Astrocyte (in vitro differentiated cells and primary cell): ENCODE measurements at places on chromosomes 4 and X.

GRCh38 chrX:41468647-41469323, 21.6 kb downstream of the NYX start:
- peak; percentile 19 for DNase-seq

DNA sequence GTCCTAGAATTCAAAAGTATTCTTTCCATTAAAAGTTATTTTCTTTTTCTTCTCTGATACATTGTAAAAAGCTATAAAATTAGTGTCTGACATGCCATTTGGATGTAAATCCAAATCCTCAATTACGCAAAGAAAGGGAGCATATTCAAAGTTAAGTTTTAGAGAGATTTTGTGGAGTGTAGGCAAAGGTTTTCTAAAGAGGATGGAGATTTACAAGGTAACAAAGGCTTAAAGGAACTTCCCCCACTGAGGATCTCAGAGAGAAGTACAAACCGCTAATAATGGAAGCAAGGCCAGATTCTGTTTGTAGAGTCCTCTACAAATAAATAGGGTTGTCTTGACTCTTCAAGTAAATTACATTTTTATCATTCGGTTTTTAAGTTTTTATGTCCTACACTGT, 91.0 kb upstream of the MAPK10 start:
- no peak for DNase-seq

- DNase-seq: peak; percentile 24
These were observed 19.2 kb upstream of the WFS1 start for GRCh38 chr4:6250235-6250983.

DNA sequence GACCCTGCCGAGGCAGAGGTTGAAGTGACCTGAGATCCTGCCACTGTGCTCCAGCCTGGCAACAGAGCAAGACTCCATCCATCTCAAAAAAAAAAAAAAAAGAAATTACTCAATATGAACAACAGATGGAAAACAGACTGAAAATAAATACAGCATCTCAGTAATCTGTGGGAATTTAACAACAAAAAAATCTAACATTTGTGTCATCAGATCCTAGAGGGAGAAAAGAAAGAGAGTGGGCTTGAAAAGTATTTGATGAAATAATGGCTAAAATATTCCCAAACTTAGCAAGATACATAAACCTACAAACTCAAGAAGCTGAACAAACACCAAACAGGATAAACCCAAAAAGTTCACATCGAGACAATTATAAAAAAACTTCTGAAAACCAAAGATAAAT, 84.7 kb downstream of the CENPC start:
- no peak for DNase-seq

GRCh38 chr4:106996490-106996889, 39.6 kb downstream of the DKK2 start:
- DNase-seq: no peak

GRCh38 chr4:15354371-15355297, 73.2 kb upstream of the C1QTNF7 start:
- no peak for DNase-seq

GRCh38 chr4:99536848-99537247, 26.0 kb downstream of the C4orf17 start:
- DNase-seq: no peak

DNA sequence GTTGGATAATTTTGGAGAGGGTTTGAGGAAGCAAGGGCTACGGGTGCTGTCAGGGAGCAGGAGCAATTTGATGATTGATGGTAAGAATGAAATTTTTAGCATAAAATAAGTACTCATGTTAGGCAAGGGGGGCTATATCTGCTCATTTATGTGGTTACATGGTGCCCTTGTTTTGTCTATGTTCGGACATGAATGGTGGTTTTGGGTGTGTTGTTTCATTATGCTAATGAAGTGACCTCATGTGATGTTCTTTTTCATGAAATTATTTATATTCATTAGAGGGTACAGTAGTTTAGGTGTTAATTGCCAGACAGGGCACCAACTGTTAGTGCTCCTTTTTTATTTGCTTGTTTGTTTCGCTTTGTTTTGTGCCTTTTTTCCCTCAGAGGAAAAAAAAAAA, 29.3 kb downstream of the CEP44 start:
- DNase-seq: no peak

DNA sequence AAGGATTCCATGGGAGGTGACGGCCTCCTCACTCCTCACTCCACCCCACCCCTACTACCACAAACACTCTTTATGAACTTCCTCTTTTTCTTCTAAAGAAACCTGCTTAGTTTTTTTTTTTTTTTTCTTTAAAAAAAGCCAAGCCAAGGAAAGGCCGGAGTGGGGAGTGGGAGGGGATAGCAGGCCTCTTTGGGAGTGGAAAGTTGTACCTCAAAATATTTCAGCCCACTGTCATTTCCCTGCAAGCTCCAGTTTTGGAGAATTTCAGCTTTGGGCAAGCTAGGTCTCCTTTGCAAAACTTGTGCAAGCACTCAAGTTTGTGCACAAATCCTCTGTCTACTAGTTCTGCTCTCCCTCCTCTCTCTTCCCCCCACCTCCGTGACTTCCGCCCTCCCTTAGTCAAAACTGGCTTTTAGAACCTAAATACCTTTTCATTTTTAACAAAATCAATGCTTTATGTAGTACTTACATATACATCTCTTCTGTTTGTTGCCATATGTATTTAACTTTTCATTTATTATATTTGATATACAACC, 512 bp upstream of the ANTXR2 start:
- no peak for DNase-seq

- DNase-seq: no peak
These were observed 136.2 kb downstream of the TBC1D19 start for GRCh38 chr4:26719954-26720552.

- peak; percentile 39 for DNase-seq
These were observed 25.1 kb upstream of the FAM156A start for GRCh38 chrX:52983321-52984000.

DNA sequence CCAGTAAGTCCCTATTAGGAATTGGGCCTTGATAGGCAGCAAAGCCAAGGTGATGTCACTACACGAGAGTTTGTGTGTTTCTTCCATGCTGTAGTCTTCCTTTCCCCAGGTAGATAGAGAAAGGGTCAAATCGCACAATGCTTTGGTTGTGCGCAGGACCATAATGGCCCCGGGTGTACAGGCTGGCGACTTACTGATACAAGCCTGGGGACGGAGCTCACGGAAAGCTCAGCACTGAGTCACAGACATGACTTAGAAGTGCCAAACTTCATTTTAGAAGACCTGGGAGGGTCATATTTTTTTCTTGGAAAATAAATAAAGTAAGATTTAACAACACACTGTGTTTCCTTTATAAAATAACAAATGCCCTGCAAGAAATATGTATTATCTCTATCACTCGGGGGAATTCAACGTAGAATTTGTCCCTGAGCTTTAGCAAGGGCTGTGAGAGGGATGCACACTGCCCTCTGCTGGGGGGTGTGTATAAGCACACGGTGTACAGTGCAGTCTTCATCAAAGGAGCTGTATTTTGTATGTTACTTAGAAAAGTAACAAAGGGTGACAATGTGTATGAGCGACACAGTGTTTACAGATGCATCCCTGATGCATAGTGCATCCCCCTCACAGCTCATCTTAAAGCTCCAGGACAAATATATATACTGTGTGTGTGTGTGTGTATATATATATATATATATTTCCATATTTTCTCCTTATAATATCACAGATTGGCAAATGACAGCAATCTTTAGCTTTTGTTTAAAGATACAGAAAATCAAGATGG, 254.5 kb upstream of the VEGFC start:
- peak; percentile 55 for DNase-seq

GRCh38 chr4:83112678-83113428, 1.7 kb downstream of the PLAC8 start:
- peak; percentile 72 for DNase-seq

DNA sequence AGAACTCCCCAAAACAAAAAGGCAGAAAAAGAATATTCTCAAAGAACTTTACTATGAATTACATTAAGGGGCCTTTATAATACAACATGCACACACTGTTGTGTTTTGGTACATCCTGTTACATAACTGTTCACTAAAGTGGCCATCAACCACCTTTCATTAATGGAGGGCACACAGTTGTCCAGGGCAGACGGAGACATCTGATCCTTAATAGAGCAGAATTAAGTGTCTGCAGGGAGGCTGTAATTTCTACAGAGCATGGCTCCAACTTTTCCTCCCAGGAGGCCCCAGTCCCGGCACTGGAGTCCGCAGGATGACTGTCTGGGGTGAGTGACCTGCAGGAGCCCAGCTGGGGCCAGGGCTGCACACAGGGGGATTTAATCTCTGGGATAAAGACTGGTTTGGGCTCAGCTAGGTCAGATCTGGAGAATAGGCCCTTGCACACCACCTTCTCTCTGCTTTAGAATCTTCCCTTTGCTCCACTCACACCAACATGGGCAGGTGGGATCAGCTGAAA, 233.4 kb downstream of the MAML3 start:
- DNase-seq: no peak

DNA sequence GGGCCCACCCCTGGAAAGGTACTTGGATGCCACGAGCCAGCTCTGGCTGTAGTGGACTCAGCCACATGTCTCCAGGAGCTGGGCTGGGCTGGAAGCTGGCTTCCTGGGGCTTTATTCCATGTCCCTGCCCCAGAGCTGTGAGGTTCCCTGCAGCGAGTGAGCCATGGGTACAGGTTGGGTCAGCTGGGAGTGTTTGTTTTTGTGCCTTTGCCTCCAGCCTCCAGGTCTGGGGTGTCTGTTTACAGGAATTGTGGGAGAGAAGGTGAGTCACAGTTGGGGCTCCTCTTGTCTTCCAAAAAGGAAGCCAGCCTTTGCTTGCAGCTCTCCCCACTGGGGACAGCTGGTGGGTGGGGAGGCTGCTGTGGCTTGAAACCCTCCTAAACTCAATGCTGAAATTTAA, 21.5 kb downstream of the SORCS2 start:
- DNase-seq: no peak

DNA sequence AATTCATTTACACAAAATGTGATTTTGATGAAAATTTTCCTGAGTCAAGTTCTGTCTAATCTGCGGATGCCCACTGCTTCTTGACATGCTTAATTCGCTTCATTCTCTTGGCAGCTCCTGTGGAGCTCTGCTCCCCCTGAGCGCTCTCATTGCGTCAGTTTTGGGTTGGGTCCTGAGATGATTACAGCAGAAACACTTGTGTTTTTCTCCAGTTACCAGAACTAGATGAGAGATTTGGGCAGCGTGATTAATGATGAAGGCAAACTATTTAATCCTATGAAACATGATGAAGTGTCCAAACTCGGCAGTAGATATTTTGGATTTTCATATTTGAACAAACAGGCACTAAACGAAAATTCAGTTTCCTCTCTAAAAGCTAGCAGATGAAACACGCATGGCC, 4.2 kb upstream of the CXCL1 start:
- no peak for DNase-seq

- DNase-seq: peak; percentile 74
These were observed 43.7 kb downstream of the NSG1 start for GRCh38 chr4:4430492-4431195.

DNA sequence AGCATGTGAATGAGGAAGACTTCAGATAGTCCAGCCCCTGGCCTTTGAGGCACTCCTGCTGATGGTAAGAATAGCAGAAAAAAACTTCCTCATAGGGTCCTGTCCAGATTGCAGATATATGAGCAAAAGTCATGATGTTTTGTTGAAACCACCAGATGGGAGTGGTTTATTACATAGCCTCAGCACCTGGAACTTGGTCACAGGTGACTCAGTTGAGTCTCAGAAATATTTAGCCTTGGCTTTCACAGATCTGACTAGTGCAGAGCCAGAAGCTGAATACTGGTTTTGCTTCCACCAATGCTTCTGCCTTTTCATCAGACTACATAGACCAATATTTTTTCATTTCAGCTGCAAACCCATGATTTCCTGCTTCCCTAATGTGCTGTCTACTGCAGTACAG, 994.9 kb upstream of the SLIT2 start:
- DNase-seq: no peak

DNA sequence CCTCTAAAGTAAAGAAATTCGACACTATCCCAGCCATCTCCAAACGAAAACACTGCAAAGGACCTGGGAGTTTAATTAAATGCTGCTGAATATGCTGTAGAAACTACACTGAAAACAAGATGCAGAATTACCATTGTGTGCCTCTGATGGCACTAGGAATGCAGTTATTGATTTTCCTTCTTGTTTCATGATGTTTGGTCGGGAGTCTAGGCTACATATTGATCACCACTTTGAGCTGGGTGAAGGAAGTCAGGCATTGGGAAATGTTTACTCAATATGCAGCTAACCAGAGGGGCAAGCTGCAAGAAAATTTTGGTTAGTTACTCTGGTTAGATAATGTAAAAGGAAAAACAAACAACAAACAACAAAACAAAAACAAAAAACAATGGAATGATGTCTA, 650.7 kb upstream of the GALNTL6 start:
- DNase-seq: no peak

- no peak for DNase-seq
These were observed 20.2 kb downstream of the APLN start for GRCh38 chrX:129634541-129634940.

DNA sequence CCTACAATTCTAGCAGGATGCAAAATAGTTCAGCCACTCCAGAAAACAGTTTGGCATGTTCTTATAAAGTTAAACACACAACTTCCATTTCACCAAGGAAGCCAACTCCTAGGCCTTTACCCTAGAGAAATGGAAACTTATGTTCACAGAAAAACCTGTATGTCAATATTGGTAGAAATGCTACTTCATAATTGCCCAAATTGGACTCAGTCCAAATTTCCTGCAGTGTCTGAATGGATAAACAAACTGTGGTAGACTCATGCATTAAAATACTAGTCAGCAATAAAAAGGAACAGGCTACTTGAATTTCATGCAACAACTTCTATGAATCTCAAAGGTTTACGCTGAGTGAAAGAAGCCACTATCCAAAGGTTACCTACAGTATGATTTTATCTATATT, 1738.8 kb upstream of the IGFBP7 start:
- no peak for DNase-seq

DNA sequence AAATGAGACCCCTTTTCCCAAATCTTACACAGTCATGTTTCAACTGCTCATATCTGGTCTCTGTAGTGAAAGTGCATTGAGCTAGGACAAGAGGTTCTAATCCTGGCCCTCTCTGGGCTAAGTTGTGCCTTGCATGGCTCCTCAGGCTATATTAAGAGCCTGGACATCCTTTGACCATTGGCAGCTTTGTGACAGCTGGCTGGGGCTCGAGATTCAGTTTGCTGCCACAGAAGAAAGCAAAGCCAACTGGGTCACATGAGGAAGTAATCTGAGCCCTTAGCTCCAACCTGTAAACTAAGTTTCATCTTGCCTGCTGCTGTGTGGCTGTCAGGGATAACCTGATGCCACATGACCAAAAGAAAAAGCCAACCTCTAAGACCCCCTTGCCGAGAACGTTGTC, 51.8 kb upstream of the JADE1 start:
- no peak for DNase-seq

DNA sequence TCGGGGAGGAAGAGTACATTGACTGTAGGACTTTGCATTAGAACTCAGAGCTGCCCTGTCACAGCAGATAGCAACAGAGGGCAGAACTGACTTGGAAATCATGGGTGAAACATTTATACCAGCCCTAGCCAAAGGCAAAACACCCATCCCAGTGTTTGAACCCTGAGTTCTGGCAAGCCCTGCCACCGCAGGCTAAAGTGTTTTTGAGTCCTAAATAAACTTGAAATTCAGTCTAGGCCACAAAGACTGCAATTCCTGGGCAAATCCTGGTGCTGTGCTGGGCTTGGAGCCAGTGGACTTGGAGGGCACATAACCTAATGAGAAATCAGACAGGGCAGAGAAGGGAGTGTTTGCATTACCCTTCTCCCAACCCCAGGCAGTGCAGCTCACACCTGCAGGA, 1015.7 kb downstream of the FSTL5 start:
- DNase-seq: no peak

GRCh38 chr4:146959692-146960091, 14.0 kb upstream of the TTC29 start:
- DNase-seq: peak; percentile 35
